ENCODE measurements at places on chromosomes 16 and 17. TPM values are rescaled to one million over a fixed set of nuclear protein-coding genes. Genes with fewer than 3 reads are reported as not detected.

The GPR179 gene
- total RNA-seq, result 0.05 TPM

The SMIM36 gene
- not detected for total RNA-seq

The SALL1 gene
- 13.4 TPM for total RNA-seq

The AIPL1 gene
- not detected for total RNA-seq

The PRAC2 gene
- not detected for total RNA-seq

- DNase-seq, result no peak
These were observed 855 bp downstream of the TUFM start for GRCh38 chr16:28845293-28845692.

- no peak for DNase-seq
These were observed 41.4 kb upstream of the MMP2 start for GRCh38 chr16:55437625-55438024.

DNA sequence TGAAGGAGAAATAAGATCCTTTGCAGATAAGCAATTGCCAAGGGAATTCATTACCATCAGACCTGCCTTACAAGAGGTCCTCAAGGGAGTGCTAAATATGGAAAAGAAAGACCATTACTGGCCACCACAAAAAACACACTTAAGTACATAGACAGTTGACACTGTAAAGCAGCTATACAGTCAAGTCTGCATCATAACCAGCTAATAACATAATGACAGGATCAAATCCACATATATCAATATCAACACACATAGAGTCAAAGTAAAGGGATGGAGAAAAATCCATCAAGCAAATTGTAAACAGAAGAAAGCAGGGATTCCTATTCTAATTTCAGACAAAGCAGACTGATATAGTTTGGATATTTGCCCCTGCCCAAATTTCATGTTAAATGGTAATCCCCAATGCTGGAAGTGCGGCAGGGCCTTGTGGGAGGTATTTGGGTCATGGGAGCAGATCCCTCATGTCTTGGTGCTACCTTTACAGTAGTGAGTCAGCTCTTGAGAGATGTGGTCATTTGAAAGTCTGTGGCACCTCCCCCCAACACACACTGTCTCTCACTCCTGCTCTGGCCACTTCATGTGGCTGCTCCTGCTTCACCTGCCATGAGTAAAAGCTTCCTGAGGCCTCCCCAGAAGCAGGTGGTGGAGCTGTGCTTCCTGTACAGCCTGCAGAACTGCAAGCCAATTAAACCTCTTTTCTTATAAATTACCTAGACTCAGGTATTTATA is 32.8 kb downstream of the TANC2 start:
- DNase-seq, result no peak

GRCh38 chr16:3212006-3212405 is 23.0 kb downstream of the ZNF200 start:
- DNase-seq, result no peak

DNA sequence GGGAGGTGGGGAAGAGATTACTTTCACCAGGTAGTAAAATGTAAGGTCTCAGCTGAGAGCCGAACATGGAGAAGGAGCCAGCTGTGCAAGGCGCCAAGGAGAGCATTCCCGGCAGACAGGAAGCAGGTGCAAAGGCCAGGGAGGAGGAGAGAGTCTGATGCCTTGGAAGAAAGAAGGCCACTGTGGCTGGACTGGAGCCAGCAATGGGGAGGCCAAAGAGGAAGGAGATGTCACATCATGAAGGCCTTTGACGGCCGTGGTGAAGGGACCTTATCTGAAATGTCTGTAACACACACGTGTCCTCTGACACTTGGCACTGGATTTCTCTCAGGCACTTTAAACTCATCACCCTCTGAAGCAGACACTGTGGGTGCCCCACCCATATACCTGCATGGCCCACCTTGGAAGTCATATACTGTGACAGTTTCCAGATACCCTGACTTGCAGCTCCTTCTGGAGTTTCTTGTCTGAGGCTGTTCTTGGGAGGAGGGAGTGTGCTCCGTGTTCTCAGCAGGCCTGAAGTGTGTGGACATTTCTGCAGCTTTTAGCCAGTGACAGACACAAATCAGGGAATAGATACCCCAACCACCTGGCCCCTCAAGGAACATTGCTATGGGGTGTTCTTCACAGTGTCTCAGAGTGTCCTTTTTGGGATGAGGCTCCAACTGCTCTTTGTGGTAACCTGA is 1.9 kb upstream of the SLC5A2 start:
- DNase-seq, result no peak

DNA sequence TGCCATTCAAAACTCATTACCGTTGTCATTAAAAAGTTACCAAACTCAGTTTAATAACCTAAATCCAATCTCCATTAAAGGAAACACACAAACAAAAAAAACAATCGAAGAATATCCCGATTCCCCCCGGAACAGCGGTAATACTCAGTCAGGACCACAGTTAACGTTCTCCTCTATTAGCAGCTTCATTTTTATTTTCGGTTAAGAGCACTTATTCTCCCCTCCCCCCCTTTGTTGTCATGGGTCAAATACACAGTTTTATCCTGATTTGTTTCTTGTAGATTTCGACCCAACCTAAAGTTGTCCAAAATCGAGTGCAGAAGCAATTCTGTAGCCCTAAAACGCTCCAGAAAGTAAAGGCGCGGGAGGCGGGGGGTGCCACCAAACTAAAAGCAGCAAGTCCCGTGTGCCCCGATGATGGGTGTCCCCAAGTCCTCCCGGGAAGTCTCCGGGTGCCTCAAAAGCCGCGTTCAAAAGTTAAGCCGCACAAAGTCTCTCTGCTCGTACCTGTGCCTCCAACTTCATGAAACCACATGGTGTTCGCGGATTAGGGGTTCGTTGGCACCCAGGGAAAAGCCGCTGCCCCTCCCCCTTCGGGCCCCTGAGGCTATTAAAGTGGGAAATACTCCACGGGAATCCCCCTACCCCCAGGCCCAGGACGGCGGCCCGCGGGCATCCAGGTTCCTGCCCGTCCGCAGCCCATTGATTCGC is 996 bp downstream of the SUMO2 start:
- peak; percentile 50 for DNase-seq

GRCh38 chr16:85570735-85571562 is 42.2 kb upstream of the GSE1 start:
- peak; percentile 67 for DNase-seq

DNA sequence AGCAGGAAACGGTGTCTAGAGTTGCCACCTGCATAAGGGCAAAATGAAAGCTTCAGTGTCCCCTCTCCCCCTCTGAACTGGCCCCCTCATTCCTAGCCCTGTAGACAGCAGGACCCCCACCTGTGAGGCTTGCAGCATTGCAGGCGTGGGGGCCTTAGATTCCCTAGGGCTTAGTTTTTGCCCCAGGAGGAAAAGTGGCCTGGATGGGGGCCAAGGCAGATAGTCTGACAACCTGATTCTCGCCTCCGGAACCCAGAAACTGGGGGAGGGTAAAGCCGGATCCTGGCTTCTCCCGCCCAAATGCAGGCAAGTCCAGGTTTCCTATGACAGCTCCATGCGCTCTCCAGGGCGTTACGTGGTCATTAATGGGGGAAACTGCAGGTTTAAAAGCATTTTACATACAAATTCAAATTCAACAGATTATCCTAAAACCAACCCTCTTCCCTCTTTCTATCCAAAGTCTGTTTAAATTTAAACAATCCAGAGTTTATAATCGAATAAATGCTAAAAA is 678 bp upstream of the HOXB6 start:
- no peak for DNase-seq

- DNase-seq, result no peak
These were observed 36.1 kb downstream of the HIC1 start for GRCh38 chr17:2090804-2091534.

- no peak for DNase-seq
These were observed 561.6 kb upstream of the PSMD7 start for GRCh38 chr16:73735018-73735417.

DNA sequence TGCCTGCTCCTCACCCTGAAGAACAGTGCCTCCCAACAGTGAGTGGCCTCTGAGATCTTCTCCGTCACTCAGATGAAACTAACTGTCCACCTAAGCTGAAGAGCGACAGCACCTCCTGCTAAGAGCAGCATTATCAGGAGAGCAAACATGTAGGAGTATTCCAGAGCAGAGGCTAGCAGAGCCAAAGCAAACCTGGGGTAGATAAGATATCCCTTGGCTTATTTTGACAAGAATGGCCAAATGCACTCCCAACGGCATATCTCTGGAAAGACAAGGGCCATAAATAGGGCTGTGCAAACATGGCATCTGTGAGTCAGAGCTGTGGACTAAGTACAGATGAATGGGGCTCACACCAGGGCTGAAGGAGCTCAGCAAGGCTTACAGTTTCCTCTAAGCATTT is 96.3 kb downstream of the NDEL1 start:
- no peak for DNase-seq
